ENCODE measurements at places on chromosomes 7 and 10. TPM values are rescaled to one million over a fixed set of nuclear protein-coding genes. Genes with fewer than 3 reads are reported as not detected.
A peak's percentile ranks its signal among the peaks of the same experiment; 100 is the strongest.

DNA sequence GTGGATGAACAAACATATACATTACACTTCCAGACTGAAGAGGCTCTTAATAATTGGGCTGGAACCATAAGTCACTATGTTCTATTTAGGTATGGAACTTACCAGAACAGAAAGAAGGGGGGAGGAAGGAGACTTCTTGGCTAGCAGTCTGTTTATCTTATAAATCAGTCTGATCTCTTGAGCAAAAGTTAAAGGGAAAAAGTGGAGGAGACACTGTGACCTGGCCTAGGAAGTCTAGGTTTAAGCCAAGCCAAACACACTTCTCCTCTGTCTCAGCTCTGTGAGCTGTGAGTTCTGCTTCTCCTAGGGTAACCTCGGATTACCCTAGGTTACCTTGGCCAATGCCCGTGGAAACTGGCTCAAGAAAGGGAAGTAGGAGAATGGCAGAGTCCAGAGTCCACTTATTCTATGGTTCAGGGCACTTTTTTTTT, 95.2 kb downstream of the PFKFB3 start:
- peaks cover 5% of the 10 kb centered on the region for H3K4me1 ChIP-seq
- no peak overlapping the region for H3K27ac ChIP-seq
- peak; percentile 23 for DNase-seq
- no peak overlapping the region for H3K4me3 ChIP-seq
- H3K27me3 ChIP-seq, result no peaks in the 10 kb centered on the region

Gene CHAT
- 1.00 TPM for total RNA-seq

GRCh38 chr10:76051007-76051936, 619.8 kb downstream of the LRMDA start:
- no peak overlapping the region for H3K4me3 ChIP-seq
- H3K27me3 ChIP-seq, result peaks cover 6% of the 10 kb centered on the region
- no peak overlapping the region for H3K27ac ChIP-seq
- no peak for DNase-seq
- H3K36me3 ChIP-seq, result no peaks in the 10 kb centered on the region

Gene MMP21
- total RNA-seq, result not detected

Gene ITIH5
- total RNA-seq, result 3.7 TPM

Measured in astrocyte (in vitro differentiated cells and primary cell).